CD4-positive, alpha-beta memory T cell (primary cell): ENCODE measurements at places on chromosomes 1 and 21.

DNA sequence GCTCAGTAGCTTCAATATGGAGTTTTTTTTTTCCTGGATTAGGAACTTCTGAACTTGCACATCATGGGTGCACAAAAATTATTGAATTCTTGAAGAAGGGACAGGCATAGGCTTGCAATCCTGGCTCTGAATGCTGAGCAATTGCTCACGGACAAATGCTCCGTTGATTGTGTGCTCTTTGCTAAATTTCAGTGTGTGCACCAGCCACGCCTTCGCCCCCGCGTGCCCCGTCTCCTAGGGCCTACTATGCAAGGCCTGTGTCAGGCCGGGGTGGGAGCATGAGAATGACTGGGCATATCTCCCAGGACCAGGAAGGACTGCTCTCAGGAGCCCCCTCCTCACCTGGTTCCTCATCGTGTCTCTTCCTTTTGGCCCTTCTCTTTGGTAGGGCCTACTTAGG, 17.4 kb downstream of the IL6R start:
- DNase-seq, result no peak

- DNase-seq, result no peak
These were observed 65.3 kb upstream of the ZNF326 start for GRCh38 chr1:89929467-89930063.

DNA sequence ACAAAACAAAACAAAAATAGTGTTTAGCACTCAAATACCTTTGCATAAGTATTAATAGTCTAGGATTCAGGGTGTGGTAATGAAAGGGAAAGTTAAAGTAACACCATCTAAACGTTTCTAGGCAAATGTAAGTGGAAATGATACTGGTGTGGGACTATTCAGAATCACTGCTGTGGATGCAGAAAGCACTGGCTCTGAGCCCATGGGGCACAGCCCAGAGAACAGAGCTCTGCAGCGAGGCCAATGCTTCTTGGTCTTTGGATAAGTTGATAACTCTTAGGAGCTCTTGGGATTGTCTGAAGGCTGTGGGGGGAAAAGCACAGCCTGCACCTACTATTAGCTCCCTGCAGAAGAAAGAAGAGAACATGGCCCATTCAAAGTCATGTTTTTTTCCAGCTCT, 21.4 kb upstream of the DNM3 start:
- no peak for DNase-seq

DNA sequence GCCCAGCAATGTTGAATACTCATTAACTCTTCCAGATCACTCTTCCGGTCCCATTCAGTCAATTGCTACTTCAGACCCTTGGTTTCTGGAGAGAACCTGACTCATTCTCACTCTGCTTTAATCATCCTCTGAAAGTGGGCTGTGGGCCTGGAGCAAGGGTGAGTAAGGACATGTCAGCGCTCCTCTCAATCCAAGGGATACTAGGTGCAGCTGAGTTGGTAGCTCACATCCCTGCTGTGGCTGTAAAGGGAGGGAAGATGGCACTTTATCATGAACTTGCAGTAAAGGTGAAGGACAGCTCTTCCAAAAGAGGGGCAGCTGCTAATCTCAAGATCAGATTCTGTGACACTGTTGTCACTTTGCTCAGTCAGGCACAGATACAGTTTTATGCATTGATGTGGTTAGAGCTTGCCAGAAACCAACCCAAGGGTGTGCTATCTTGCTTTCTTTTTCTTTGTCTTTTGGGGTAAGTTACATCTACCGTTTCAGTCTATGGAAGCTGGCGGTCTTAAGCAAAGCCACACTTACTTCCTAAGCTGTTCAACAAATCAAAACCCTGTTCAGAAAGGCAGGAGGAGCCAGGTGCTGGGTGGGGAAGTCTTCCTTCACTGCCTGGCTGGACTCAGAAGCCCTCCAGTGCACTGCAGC, 26.5 kb upstream of the NTPCR start:
- peak; percentile 69 for DNase-seq

GRCh38 chr1:2976180-2976562, 45.1 kb upstream of the ACTRT2 start:
- DNase-seq, result no peak

GRCh38 chr1:153886127-153886526, 36.6 kb downstream of the GATAD2B start:
- DNase-seq, result no peak

- no peak for DNase-seq
These were observed 73.8 kb downstream of the ERG start for GRCh38 chr21:38424305-38425019.

DNA sequence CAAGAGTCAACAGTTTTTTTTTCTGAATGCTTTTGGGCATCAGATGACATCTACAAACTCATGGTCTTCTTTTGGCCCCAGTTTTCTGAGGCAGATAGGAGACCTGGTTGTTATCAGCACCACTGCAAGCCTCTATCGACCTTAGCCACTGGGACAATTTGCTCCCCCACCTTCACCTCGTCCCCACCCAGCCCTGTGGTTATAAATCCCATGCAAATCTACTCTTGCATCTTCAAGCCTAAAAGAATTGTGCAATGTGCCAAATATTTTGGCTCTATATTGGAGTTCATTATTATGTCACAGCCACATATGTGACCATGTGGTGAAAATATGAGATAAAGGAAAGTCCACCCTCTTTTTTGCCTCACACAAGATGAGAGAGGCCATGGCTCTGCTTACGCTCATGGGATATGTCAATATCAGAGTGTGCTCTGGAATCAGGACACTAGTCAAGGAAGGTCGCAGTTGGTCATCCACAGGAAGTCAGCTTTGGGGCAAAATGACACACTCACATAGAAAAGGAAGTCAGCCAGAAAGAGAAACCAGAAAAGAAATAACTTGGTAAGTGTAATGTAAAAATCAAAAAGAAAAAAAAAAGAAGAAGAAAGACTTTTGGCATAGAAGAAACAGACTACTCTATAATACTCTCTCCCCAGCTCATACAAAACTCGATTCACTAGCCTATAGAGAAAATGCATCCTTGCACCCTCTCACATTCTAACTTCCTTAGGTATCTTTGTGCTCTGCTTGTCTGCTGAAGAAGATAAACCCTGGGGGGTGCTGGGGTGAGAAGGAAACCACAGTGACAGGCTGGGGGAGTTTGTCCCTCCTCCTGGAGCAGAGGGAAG, 21.2 kb downstream of the SLC30A10 start:
- no peak for DNase-seq

GRCh38 chr1:80341021-80341420, 1334.5 kb upstream of the ADGRL4 start:
- no peak for DNase-seq

- no peak for DNase-seq
These were observed 1.4 kb downstream of the PPM1J start for GRCh38 chr1:112713466-112714312.

- no peak for DNase-seq
These were observed 4.5 kb upstream of the FNBP1L start for GRCh38 chr1:93443454-93443853.

DNA sequence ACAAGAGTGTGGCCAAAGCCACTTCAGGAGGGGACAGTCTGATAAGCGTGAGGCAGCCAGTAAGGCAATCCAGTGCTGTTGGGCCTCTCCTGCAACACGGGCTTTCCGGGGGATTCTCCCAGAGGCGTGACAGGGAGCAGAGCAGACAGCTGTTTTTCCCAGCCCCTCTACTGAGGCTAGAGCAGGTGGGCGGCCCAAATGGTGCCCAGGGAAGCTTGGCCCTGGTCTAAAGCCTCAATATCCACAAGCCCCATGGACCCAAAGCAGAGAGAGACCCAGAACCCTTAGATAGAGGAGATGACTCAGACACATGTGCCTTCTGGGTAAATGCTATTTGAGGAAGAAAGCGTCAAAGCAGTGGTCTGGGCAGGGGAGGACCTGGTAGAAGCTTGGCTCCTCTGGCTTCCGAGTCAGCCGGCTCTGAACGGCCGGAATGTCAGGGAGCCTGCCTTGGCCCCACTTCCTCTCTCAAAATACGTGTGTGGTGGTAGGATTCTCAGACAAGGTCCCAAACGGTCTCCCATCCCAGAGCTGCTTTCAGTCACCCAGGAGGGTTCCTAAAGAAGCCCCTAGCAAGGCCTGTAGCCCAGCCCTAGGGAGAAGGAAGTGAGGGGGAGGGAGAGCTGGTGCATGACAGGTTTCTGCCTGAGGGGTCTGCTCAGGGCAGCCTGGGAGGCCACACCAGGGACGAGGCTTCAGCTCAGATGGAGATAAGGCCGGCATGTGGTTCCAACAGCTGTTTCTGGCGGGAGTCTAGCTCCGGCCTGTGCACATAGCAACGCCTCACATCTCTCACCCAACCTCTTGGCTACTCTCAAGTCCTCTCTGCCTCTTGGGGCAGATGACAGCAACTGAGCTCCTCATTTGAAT, 28.8 kb downstream of the PIK3C2B start:
- DNase-seq, result no peak

DNA sequence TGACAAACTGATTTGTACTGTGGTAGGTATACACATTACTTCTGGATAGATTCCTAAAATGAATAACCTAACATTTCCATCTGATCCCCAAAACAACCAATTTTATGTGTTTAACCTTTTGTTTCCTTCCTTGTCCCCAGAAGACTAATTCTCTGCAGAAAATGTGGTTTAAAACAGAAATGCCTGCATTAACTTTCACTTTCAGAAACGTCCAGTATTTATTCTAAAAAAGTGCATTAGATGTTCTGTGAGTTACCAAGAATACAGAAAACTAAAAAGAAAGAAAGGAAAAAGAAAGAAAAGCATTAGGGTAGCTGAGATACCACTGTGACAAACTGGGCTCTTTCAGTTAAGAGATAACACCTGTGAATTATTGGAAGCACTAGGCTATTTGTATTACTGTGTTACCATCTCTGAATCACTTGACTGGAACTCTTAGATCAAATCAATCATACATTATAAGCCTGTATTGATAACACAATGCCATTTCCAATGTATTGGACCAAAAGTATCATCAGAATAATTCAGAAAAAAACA, 177.7 kb downstream of the NCAM2 start:
- no peak for DNase-seq

DNA sequence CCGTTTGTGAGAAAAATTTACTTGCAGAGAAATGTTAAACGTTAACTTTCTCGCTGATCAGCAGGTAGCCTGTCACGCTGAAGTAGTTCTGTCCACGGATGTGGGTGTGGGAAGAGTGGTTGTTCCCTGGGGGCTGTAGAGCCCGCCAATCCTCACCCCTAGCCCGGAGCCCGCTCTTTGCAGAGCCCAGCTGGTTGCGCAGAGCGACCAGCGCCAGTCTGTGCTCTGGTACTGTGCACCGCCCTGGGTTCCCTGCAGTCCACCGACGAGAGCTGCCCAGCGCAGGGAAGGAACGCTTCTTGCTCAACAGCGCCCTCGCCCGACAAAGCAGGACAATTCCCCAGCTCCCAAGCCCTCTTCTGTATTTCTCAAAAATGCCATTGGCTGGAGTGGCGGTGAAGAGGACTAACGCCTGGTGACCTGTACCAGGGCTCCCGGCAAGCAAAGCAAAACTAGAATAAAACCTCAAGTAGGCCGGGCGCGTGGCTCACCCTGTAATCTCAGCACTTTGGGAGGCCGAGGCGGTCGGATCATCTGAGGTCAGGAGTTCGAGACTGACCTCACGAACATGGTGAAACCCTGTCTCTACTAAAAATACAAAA, 3.3 kb downstream of the RIPPLY3 start:
- DNase-seq, result peak; percentile 71

DNA sequence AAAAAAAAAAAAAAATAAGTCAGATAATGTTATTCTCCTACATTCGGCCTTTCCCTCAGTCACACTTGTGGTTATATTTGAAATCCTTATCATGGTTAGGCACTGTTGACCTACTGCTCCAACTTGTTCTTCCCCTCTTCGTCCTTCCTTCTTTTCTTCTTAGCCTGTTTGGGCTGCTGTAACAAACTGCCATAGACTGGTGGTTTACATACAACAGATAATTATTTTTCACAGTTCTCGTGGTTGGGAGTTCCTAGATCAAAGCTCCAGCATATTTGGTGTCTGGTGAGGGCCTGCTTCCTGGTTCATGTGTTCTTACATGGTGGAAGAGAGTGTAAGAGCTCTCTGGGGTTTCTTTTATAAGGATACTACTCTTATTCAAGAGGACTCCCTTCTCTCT, 73.4 kb downstream of the RABGAP1L start:
- no peak for DNase-seq

GRCh38 chr1:233085566-233085965, 135.2 kb downstream of the NTPCR start:
- no peak for DNase-seq

GRCh38 chr1:1534401-1535154, 5.8 kb downstream of the TMEM240 start:
- no peak for DNase-seq

GRCh38 chr1:27000090-27000816, 6.8 kb downstream of the TRNP1 start:
- DNase-seq, result no peak

GRCh38 chr1:154867064-154867825, 2.8 kb downstream of the KCNN3 start:
- no peak for DNase-seq

DNA sequence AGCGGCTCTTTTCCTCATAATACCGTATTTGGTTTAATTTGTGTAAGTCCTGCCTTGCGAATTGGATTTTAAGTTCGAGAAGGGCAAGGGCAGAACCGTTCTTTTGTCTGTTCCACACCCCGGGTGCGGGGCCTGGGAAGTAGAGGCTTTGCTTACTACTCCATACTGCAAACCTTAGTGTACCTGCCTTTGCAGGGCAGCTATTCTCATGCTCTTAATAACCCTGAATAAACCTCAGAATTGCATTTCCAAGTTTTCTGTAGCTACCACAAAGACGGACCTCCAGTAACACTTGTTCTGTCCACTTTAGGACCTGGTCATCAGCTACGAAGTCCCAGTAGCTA, 657 bp upstream of the HNRNPU start:
- DNase-seq, result no peak

DNA sequence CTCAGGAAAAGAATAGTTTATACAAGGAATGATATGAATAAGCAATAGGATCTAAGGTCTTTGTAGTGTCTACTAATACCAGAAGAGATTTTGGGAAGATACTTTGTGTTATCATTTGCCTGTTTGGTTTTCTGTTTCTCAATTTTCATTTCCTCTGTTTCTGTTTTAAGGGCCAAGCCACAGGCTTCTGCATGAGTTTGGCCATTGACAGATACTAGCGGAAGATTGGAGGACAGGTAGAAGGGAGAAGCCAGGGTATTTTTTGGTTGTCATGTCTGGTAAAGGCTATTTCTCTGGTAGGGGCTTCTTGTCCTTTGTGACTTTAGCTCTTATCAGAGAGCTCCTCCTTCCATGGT, 51.4 kb downstream of the HS2ST1 start:
- no peak for DNase-seq

- DNase-seq, result no peak
These were observed 68.1 kb upstream of the NFASC start for GRCh38 chr1:204802401-204803175.

DNA sequence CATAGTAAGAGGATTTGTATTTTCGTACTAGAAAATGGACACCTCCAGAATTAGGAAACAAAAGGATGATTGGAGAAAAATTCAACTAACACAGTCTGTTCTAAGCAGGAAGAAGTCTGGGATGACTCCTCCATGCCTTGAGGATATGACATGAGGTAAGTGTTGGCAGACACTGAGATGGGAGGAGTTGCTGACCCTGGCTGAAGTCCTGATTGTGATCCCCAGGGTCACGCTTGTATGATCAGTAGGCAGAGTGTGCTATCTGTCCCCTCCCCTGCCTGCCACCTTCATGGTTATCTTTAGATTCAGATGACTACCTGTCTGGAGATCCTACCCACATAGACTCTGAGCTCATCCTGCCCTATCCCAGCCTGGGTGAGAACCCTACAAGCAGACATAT, 249.1 kb downstream of the C1orf94 start:
- no peak for DNase-seq

GRCh38 chr1:233518344-233518743, 95.6 kb upstream of the KCNK1 start:
- DNase-seq, result no peak
